ENCODE measurements at places on chromosomes 12 and 14.

DNA sequence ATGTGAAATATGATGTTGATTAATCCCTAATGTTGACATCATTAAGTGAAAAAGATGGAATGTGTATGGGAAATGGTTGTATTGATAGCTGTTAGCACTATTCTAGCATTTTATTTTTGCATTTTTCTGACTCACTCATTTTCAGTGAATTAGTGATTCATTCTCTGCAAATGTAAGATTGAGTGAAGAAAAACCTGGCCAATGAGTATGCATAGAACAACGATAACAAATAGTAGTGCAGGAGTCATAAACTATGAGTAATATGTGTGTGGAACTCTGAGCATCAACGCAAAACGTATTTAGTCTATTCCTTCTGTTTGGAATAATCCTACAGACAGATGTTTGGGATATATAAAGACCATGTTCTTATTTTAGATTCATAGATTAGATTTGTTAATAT is 76.3 kb upstream of the RTL1 start:
- DNase-seq, result no peak

DNA sequence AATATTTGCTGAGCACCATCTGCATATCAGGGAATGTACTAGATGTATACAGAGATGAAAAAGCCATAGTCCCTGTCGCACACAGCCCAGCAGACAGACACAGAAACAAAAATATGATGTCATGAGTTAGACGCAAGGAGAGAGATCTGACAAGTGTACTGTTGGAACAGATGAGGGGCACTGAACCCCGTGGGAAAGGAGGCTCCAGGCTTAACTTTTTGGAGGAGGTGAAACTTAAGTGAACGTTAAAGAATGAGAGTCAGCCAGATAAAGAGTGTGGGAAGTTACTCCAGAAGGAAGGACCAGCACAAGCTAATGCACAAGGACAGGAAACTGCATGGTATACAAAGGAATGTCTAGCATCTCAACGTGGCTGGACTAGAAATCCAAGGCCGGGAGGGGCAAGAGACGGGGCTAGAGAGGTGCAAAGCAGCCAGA is 2.5 kb upstream of the ACTN1 start:
- DNase-seq, result no peak

DNA sequence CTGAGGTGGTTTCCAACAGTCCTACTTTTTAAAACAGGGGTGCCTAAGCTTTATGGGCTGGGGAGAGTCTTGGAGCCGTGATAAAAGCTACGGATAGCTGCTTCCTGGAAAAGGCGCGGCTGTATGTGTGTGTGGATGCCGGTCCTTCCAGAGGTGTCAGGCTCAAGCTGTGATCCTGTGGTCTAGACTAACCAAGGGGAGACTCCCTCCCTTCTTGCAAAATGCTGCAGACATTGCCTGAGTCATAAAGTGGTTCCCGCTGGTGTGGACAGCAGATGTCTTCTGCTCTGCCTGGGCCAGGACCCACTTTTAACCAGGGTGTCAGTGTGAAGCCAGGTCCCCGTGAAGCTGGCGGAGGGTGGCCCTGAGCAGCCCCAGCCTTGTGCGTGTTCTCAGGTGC is 37.8 kb downstream of the CCDC92 start:
- no peak for DNase-seq

DNA sequence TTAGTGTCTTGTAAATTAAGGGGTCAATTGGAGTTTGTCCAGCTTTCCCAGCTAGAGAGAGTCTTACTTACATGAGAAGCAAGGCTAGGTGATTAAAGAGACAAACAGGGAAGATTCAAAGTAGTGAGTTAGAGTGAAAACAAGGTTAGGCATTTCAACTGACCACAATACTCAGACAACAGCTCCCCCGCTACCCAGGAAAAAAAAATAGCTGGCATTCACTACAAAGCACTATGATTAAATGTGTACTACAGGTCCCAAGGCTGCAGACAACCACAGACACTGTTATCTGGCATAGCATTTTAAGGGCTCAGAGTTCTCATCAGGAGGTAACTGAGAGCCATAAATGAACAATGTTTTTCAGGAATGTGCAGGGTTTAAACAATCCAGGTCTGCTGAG is 680.9 kb downstream of the TMEM121 start:
- no peak for DNase-seq

- DNase-seq, result no peak
These were observed 301.7 kb upstream of the SFSWAP start for GRCh38 chr12:131409211-131409610.

DNA sequence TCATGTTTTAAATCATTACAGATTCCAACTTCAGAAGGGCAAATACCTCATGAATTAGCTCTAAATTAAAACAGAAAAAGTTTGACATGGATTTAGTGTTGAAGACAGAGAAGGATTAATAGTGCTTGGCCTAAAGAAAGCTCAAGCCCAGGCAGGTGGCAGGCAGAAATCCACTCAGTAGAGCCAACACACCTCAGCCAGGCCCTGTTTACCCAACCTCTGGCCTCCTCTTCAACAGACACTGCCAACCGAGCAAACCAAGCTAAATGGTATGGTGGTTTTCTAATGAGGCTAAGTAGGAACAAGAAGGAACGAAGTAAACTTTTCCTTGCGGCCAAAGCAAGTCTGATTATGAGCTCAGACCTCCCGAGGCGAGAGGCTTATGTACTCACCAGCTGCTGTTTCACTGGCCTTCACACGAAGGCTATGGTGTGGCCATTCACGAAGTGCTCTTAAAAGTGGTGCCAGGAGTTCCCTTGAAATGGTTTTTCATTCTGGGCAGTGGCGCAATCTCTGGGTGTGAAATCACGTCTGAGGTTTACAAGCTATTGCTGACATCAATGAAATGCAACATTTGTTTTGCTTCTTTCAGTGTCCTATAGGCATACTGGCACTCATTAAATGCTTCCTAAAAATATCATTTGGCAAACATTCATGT is 124.1 kb upstream of the LGR5 start:
- DNase-seq, result no peak

DNA sequence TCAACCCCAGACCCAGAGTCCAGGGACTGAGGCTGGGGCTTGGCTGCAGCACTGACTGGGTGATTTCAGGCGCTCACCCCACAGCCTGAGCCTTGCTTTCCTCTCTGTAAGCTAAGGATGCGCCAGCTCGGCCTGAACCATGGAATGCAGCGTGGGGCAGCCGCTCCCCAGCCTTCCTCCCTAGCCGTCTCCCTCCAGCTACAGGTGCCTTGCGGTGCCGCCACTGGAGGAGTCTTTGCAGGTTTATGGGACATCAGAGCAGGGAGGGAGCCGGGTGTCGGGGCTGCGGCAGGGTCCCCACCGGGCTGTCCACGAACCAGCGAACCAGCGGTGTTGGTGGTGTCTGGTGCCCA is 19.4 kb downstream of the PPP2R5C start:
- no peak for DNase-seq

DNA sequence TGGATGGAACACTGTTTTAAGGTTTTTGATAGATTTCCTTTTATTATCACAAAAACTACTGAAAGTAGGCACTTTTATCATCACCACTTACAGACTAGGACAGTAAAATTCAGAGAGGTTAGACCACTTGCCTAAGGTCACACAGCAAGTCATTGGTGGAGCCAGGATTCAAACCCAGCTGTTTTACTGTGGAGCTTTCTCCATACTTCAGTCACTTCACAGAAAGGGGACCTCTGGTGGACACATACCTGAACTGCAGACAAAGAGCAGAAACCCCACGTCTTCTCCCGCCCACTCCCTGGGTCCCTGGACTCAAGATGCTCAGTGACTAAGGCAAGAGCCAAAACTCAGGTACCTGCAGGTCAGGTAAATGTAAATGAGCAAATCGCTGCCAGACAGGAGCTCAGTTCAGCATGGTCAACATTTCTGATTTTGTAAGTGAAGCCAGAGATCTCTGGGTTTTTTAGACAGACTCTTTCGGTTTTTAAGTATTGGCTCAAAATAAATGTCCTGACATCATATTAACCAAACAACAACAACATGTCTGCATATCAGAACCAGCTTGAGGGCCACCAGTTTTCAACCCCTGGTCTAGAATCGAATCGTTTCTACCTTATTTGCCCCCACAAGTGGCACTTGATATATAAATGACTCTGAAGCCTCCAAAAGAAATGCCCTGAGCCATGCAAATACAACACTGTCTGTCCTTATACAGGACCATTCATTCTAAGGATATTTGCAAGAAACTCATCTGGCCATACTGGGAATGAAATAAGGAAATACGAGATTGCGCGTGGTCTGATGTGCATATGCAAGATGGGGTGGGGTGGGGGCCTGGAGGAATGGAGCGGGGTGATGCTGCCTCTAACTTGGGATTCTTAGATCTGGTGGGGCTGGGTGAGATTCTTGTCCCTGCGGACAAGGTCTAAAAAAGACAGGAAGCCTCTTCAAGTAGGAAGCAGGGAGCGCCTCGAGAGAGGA is 110.9 kb downstream of the KSR2 start:
- peak; percentile 75 for DNase-seq

- DNase-seq, result no peak
These were observed 276.5 kb downstream of the KCNH5 start for GRCh38 chr14:62768753-62769152.

DNA sequence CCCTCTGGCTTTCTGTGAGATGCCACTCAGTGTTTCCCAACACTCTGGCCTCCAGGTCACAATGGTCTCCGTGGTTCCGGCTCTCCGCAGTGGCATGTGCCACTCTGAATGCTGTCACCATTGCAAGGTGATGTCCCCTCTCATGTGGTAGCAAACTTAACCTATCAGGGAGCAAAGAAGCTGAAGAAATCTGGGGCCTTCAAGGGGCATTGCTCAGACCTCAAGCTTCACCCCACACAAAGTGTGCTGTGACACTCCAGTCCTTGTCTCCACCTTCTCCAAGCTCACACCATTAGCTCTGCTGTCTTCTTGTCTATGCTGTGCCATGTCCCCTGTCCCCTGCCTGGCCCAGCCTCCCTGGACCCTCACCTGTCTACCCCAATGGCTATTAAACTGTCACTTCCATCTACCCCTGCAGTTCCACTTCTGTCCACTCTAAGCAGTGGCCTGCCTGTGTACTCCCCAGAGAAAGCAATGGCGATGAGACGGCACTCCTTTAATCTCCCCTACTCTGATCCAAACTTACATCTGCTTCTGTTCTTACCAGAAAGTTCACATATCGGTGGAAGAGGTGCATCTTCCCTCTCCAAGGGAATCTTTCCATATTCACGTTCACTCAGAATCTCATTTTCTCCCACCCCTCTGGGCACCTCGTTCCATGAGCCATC is 93.7 kb downstream of the DHRS2 start:
- DNase-seq, result no peak

- no peak for DNase-seq
These were observed 99.2 kb upstream of the SCAF11 start for GRCh38 chr12:46089414-46090162.

GRCh38 chr12:46468160-46468559 is 95.6 kb upstream of the SLC38A2 start:
- DNase-seq, result no peak

DNA sequence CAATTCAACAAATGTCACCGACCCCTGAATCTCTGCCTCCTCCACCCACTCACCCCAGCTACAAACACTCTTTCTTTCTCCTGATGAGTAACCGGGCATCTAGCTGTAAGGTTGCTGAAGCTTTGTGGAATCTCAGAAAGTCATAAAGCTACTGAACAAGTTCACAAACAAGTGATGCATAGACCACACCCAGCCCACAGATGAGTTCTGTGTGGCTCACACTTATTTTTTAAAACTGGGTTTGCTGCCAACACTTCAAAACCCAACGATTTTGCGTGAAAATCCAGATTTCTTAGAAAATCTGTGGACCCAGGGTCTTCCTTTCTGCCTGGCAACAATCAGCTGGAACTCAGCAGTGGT is 96.1 kb downstream of the APAF1 start:
- DNase-seq, result no peak

DNA sequence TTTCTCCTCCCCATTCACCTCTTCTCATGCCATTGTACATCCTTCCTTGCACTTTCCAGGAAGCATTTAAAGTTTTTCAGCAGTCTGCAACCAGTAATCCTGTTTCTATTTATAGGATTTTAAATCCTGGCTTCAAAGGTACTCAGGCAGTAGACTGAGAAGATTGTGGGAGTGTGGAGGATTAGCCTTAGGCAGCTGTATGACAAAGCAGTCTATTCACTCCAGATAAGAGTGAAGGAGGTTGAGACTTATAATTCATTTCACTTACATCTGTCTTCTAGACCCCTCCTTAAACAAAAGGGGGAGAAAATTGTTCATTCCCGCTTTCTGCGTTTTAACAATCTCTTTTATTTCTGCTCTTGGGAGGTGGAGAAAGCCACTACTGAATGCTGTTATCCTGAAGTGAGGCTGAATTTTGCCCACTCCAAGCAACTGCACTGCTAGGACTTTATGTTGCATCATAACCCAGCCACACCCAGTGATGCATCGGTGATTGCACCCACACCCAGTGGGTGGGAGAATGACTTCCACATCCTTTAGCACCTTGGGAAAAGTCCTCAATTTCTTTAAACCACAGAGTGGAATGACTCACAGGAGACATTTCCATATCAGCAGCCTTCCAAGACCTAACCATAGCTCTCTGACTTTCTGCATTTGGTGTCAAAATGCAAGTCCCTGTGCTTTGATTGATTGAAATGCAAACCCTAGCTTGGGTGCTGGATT is 382.5 kb upstream of the ATP2B1 start:
- no peak for DNase-seq

- no peak for DNase-seq
These were observed 17.4 kb downstream of the IGF1 start for GRCh38 chr12:102462795-102463465.

DNA sequence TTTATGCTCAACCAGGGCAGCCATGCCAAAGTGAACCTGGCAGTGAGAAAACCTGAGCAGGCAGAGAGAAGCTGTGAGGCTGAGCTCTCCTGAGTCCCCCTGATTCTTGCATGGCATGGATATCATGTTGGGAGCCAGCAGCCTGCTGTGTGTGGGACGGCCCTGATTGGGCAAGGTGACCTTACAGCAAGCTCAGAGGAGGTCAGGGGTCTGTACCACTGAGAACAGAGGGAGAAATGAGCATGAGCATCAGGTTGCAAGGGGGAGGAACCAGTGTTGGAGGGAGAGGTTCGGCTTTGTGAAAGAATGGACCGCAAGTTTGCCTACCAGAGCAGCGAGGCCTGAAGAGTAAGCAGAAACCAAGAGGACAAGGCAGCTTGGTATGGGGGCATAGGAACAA is 59.1 kb upstream of the PTGR2 start:
- no peak for DNase-seq
